Stimulated activated CD8-positive, alpha-beta memory T cell treated with anti-CD3 and anti-CD28 coated beads, Interleukin-4, amount 100 ng/mL, for 1 hour (primary cell): ENCODE measurements at places on chromosomes 11 and 22.

DNA sequence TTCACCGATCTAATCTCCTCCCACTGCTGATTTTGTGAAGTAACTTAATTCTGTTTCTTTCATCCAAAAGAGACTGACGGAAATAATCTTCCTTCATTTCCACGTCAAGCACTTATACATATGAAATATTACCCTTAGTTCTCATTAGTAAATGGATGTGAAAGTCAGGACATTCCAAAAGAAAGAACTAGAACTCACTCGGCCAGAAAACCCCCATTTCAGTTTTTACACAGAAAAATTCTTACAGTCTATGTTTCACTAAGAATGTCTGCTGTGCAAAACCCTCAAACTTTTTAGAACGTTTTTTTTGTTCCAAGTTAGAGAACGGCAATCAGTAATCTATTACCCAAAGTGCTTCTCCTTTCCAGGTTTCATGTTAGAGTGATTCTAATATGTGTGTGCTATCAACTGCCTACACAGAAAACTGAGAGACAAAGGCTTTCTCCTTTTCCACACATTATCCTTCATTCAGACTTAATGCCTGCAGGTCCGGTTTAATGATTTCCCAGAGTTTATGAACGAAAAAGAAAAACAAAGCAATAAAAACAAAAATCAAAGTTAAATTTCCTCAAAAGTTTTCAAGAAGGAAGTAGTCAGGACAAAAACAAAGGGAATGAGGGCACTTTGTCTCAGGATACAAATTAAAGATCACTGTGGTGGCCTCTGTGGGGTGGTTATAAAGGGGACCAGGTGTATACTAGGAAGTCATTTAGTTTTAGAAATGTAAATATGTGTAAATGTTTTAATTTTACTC is 11.3 kb upstream of the SESN3 start:
- no peak for DNase-seq

DNA sequence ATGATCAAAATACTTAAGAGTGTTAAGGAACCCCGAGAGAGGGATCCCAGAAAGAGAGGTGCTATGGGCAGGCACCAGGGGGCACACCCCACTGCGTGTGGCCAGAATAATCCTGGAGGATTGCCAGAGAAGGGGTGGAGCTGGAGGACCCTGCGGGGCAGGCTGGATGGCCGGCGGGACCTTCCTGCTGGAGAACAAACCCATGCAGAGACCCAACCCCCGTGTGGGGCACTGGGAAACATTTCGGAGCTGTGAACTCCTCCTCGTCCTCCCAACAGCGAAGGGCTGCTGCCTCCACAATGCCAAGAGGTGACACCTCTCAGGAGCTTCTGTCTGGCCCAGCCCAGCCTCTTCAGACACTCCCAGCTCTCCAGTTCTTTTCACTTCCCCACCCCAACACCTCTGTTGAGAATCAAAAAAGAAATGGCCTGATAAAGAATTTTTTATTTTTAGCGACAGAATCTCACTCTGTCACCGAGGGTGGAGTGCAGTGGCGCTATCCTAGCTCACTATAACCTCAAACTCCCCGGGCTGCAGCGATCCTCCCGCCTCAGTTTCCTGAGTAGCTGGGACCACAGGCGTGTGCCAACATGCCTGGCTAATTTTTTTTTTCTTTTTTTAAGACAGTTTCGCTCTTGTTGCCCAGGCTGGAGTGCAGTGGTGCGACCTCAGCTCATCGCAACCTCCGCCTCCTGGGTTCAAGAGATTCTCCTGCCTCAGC is 25.6 kb downstream of the RHOD start:
- no peak for DNase-seq

- DNase-seq = no peak
These were observed 13.4 kb upstream of the NECTIN1 start for GRCh38 chr11:119742263-119742861.

DNA sequence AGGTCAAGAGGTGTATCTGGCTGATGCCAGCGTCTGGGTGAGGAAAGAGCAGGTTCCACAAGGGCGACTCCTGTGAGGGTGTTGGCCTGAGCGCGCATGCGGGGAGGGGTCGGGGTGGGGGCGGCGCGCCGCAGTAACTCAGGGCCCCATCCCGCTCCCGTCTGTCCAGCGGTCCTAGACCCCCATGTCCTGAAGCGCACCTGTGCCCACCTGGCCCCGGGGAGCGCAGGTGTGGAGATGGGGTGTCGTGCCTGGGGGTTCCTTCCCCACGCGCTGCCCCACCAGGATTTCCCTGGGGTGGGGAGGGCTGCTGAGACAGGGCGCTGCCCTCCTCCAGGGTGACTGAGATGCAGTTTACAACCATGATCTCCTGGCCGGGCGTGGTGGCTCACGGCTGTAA is 20.9 kb downstream of the RNH1 start:
- DNase-seq = no peak

- DNase-seq = no peak
These were observed 392.7 kb downstream of the GUCY1A2 start for GRCh38 chr11:106625566-106625965.

- DNase-seq = no peak
These were observed 6.7 kb downstream of the SERPINH1 start for GRCh38 chr11:75568616-75569219.

DNA sequence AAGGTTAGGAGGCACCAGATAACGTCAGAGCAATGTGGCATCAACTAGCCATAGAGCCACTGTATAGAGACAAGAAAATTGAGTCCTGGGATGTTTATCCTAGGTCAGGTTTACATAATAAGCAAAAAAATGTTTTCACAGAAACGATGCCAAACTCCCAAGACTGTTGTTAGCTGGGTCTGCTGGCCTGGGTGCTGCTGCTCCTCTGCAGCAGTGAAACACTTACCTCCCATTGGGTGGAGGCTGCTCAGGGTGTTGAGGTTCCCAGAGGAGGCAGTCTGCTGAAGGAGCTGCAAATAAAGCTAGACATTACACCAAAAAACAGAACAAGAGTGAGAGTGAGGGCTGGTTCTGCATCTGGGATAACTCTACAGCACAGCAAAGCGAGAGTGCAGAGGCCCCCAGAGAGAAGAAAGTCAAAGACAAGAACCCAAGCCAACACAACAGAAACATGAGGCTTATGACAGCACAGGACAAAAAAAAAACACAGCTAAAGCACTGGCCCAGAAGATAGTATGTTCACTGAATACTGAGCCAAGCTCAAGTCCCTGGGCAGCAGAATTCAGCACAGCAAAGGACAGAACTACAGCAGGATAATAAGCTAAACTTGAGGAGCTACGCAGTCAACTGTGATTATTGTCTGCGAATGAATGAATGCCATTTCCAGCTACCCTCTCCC is 29.9 kb upstream of the RAPSN start:
- no peak for DNase-seq

- no peak for DNase-seq
These were observed 7.5 kb downstream of the FXYD6 start for GRCh38 chr11:117868815-117869561.

DNA sequence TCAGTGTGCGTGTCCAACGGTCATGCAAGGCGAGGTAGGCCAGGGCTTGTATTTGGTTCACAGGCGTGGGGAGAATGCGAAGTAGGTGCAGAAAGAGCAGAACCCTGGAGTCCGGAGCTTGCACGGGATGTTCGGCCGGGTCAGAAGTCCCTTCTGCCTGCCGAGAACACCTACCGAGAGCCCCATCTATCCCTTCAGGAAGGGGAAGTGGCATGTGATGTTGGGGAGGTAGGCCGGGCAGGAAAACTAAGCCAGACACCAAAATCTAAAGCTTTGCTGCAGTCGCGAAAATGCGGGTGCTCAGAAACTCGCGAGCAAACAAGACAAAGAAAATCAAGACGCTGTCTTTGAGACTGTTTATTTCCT is 435 bp upstream of the TAF6L start:
- DNase-seq = no peak

DNA sequence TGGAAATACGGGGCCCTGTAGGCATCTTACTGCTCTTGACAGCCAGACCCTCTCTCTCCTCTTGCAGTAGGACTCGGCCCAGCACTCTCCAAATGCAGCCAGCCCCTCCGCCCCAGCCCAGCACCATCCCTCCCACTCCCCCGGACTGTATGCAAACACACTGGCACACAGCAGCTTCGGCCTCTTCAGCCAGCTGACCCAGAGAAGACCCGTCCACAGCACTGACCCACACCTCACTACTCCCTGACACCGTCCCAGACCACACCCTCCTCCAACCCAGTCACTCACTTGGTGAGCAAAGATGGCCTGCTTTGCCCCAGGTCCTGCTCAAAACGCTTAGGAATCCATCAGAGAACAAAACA is 164.6 kb downstream of the IGLL1 start:
- no peak for DNase-seq

- DNase-seq = no peak
These were observed 15.3 kb upstream of the ACCSL start for GRCh38 chr11:44032299-44033085.

DNA sequence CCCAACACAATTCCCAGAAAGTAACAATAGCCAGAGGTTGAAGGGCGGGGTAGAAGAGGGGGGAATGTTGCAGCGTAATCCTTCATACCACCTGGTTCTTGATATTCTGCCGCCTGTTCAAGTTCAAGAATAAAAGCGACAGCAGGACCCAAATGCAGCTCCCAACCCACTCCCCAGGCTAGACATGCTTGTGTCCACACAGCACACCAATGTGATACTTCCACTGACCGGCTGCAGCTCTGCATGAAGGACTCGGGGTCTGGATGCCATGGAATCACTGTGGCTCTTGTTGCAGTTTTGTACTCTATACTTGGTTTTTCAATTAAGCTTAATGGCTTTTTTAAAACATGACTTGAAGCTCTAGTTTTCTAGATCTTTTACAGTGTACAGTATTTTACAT is 6.5 kb downstream of the SRPRA start:
- no peak for DNase-seq

DNA sequence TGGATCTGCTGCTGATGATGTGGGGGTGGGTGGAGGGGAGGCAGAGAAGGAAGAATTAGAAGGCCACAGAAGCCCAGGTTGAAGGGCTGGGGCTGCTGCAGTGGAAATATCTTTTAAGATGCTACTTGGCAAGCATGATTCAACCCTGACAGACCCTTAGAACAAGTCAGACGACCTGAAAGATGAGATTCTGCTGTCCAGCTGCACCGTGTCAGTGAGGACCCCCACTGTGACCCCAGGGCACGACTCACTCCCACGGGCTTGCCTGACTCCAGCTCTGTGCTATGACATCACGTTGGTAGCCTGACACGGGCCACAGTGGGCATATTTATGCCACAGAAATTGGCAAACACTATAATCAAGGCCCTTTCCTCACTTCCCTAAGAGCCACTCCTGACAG is 36.0 kb downstream of the LRFN4 start:
- DNase-seq = no peak

GRCh38 chr22:32063701-32064100 is 20.6 kb downstream of the SLC5A1 start:
- no peak for DNase-seq

- no peak for DNase-seq
These were observed 5.5 kb downstream of the SNAP29 start for GRCh38 chr22:20864186-20864908.

- DNase-seq = no peak
These were observed 134.1 kb downstream of the NAV2 start for GRCh38 chr11:19846654-19847305.

DNA sequence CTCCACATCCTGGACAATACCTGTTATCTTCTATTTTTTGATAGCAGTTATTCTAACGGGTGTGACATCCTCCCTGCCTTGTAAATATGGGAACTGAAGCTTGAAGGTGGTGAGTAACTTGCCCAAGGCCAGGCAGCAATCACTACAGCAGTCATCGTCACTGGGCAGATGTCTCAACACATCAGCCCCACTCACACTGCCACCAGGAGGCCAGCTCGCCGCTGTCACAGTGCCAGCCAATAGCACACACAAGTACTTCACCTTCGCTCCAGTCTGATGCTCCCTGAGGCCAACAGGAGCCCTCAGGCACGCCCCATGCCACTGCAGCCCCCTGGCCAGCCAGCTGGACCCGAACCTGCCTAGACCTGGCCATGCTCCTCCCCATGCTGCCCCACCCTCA is 4.9 kb upstream of the TTLL1 start:
- no peak for DNase-seq

GRCh38 chr11:90639461-90639993 is 416.7 kb upstream of the CHORDC1 start:
- DNase-seq = no peak

- no peak for DNase-seq
These were observed 69.3 kb downstream of the PKNOX2 start for GRCh38 chr11:125233736-125234275.

GRCh38 chr11:17343257-17343656 is 8.3 kb upstream of the NCR3LG1 start:
- no peak for DNase-seq

- DNase-seq = no peak
These were observed 385.6 kb downstream of the CNTN5 start for GRCh38 chr11:99406345-99406744.

GRCh38 chr11:130437848-130438247 is 9.4 kb upstream of the ADAMTS8 start:
- DNase-seq = no peak

- DNase-seq = no peak
These were observed 53.0 kb downstream of the GRAMD1B start for GRCh38 chr11:123483058-123483457.

DNA sequence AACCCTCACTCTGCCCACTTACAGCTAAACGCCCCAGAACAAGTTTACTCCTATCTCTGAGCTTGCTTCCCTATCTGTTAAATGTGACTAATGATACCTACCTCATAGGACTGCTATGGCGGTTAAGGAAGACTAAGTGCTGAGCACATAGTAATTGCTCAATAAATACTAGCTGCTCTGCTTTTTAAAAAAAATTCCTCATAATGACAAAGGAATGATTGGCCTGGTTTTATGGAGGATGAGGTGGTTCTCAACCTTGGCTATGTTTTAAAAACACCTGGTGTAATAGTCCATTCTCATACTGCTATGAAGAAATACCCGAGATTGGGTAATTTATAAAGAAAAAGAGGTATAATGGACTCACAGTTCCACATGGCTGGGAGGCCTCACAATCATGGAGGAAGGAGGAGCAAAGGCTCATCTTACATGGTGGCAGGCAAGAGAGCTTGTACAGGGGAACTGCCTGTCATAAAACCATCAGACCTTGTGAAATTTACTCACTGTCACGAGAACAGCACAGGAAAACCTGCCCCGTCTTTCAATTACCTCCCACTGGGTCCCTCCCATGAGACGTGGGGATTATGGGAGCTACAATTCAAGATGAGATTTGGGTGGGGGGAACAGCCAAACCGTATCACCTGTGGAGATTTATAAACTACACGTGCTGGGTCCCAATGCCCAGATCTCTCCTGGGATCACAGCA is 127.2 kb upstream of the SYT13 start:
- no peak for DNase-seq

DNA sequence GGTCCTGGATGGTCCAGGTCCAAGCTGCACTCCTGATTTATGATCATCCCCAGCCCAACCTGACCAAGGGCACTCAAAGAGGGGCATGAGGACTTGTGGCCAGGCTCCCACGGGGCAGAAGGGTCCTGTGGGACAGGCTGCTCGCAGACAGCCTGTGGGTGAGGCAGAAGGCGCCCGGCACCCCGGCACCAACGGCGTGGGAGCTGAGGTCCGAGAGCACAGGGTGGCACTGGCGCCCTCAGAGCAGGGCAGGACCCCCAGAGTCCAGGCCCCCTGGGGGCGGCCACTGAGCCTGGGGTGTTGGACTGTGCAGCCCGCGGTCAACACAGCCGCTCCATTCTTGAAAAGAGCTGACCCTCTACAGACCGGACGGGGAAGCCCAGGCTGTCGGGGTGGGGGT is 3.3 kb downstream of the IL17REL start:
- DNase-seq = no peak
